Effector CD4-positive, alpha-beta T cell (primary cell): ENCODE measurements at places on chromosomes 11 and 22.

DNA sequence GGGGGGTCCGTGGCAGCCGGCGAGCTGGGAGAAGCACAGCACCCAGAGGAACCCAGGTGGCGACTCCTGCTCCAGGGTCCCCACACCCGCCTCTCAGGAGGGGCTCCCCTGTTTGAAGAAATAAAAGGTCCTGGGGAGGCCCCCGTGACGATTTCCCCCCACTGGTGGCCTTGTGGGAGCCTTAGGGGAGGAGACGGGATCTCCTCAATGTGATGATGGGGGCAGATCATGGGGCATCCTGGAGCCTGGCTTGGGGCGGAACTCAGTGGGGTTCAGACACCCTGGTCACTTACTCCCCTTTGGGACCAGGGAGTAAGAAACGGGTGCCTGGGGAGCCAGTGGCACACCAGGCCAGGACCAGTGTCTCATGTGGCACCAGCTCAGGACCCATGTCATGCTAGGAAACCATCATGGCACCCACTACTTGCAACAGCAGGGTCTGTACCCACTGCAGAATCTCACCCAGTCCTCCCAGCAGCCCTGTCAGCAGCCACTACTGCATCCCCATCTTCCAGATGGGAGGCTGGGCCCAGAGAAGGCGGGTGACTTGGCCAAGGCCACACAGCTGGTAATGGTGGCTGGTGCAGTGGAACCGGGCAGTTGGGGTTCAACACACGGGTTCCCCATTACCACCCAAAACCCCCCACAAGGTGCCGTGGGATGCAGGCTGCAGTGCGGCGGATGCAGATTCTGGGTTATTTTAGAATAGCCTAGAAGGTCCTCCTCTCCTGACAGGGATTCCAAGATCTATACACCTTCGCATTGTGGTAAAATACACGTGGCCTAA lies 130.7 kb downstream of the CTTN start:
- no peak for DNase-seq

DNA sequence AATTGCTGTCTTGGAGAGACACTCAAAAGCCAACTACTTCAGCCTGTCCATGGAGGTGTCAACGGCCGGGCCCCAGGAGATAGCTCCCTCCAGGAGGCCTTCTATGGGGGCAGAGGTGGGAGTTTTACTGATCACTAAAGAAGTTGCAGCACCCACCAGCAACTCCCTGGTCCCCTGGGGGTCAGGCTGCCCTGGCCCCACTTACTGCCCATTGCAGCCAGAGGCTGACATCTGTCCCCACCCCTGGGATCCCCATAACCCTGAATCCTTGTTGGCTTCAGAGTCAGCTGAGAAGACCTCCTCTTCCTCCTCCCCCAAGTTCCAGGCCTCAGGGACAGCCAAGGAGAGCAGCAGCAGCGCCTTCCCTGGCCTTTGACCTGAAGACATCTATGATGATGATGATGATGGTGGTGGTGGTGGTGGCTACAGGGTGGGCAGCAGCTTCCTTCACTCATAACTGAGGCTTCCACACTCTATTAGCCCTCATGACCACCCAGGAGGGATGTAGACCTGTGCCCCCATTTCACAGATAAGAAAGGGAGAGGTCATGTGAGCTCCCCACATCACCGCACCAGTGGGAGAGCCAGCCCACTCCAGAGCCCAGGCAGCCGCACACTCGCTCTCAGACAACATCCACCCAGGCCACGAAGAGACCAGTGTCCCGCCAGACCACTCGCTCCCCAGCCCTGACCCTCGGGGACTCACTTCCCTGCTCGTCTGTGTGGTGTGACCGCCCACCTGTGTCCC lies 43.8 kb upstream of the FGF3 start:
- DNase-seq = no peak

DNA sequence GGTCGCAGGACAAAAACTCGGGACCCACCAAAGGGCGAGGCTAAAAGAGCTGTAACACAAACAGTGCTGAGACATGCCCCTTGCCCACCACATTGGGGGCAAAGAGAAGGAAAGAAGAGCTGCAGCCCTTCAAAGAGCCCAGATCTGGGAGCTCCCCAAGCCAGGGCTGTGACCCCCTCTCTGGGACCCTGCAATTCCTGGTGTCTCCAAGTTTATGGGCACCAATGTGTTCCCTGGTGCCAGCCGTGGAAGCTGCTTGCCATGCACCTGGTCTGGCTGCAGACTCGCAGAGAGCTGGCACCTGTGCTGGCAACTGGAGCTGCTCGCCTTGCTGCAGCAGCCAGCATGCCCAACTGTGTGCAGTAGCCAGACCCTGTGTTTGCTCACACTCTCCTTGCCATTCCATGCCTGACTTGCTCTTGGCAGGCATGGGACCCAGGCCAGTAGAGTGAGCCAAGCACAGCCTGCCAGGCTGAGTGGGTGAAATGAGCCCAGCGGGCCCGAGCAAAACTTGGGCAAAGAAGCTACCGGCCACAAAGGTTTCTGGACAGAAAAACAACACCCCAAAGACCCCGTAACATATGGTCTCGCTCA lies 16.0 kb downstream of the RRP8 start:
- no peak for DNase-seq

- DNase-seq = no peak
These were observed 2.2 kb downstream of the NRXN2 start for GRCh38 chr11:64720640-64721358.

GRCh38 chr11:103525069-103525468 lies 415.8 kb downstream of the DYNC2H1 start:
- DNase-seq = no peak

DNA sequence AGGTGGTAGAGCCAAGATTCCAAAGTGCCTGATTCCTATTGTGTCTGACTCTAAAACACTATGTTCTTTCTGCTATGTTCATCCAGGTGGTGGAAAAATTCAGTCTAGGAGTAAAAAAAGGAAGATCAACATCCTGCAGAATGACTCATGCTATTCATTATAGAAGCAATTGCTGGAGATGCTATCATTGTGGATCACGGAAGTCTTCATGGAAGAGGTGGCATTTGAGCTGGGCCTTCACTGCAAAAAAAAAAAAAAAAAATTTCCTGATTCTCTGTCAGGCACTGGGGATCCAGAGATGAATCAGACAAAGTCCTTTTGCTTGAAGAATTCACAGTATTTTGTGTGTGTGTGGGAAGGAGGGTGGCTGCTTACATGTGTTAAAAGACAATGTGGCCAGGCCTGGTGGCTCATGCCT lies 1.4 kb upstream of the UVRAG start:
- DNase-seq = no peak

DNA sequence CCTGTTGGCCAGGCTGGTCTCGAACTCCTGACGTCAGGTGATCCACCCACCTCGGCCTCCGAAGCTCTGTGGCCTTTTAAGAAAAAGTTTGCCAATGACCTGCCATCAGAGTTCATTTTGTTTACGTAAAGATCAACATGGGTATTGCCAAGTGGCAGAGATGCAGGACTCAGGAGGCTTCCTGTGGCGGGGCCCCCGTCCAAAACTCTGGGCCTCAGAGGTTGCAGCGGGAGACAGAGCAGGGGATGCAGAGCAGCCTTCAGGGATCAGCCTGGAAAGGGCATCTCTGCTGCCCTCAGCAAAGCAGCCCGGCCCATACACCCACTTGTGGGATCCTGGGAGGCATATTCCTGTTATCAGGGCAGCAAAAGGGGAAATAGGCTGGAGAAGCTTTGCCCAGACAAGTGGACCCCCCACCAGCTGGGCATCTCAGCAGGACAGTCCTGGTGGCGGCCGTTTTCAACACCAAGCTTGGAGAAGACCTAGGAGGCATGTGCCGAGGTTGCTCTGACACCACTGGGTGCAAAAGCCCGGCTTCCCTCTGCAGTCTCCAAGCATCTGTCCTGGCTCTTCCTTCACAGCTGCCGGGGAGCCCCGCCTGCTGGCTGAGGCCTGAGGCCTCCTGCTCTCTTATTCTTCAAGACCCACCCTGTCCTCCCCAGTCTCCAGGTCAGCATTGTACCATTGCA lies 1152.4 kb downstream of the BRD1 start:
- DNase-seq = no peak

DNA sequence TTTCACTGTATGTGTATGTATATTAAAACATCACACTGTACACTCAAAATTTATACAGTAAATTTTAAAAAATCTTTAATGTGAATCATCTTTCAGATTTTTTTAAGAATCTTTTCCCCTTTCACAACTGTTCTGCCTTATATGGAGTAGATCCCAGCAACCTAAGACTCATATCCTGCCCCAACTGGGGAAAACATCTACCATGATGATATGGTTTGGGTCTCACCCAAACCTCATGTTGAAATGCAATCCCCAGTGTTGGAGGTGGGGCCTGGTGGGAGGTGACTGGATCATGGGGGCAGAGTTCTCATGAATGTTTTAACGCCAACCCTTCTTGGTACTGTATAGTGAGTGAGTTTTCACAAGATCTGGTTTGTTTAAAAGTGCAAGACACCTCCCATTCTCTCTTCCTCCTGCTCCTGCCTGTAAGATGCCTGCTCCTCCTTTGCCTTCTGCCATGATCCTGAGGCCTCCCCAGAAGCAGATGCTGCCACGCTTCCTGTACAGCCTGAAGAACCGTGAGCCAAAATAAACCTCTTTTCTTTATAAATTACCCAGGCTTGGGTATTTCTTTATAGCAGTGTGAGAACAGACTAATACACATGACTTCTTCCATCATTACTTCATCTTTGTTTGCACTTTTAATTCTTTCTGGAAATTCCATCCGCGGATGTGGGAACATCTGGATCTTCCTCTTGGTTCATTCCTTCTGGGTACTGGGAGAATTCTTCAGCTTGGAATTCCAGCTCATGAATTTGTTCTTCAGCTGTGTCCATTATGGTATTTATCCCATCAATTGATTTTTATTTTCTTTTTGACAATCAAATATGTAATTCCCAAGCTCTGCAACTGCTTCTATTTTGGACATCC lies 36.9 kb downstream of the LINC01488 start:
- no peak for DNase-seq

- no peak for DNase-seq
These were observed 50.1 kb upstream of the WNT11 start for GRCh38 chr11:76256448-76256847.

DNA sequence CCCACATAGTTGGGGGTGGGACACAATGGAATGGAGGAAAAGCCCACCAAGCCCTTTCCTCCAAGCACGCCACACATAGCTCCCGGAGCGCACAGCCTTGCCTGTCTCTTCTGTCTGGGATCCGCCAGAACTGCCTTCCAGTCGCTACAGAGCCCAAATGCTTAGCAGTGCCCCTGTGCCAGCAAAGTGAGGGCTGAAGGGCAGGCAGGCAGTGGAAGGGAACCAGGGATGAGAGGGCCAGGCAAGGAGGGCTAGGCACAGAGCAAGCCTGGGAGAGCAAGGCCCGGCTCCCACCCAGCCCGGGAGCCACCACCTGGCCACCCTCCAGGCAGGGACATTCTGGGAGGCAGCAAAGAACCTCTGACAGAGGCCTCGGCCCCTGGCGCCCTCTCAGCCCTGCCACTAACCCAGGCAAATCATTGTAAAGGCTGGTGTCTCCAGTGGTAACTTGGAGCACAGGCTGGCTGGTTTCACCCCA lies 32.5 kb downstream of the PPP2R1B start:
- no peak for DNase-seq

- no peak for DNase-seq
These were observed 2.5 kb downstream of the PANX1 start for GRCh38 chr11:94131047-94131717.

DNA sequence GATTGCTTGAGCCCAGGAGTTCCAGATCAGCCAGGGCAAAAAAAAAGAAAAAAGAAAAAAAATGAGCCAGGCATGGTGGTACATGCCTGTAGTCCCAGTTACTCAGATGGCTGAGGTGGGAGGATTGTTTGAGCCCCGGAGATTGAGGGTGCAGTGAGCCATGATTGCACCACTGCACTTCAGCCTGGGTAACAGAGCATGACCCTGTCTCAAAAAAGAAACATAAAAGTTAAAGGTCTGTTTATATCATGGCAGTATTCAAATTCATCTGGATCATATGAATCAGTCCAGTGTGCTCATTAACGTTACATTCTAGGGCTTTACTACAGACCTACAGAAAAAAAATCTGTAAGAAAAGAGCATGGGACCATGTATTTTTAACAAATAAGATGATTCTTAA lies 13.9 kb downstream of the HSD17B12 start:
- DNase-seq = no peak

- no peak for DNase-seq
These were observed 11.4 kb downstream of the DGAT2 start for GRCh38 chr11:75779960-75780359.

DNA sequence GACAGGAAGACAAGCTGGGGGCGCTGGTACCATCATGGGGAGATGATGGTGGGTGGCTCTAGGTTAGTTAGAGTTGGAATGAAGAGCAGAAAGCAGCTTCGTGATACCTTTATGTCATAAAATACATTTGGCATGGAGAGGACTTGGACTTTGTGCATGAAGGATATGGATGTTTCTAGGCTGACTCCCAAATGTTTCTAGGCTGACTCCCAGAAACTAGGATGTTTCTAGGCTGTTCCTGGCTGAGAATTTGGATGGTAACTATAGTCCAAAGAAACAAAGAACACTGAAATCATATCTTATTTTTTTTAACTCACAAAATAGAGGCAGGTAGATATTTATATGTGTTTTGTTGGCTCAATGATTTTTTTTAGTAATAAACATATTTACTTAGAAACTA lies 89.4 kb upstream of the VPREB1 start:
- no peak for DNase-seq

- DNase-seq = no peak
These were observed 26.2 kb upstream of the SHISAL1 start for GRCh38 chr22:44338906-44339305.

- no peak for DNase-seq
These were observed 20.3 kb upstream of the TENM4 start for GRCh38 chr11:79461144-79461543.

DNA sequence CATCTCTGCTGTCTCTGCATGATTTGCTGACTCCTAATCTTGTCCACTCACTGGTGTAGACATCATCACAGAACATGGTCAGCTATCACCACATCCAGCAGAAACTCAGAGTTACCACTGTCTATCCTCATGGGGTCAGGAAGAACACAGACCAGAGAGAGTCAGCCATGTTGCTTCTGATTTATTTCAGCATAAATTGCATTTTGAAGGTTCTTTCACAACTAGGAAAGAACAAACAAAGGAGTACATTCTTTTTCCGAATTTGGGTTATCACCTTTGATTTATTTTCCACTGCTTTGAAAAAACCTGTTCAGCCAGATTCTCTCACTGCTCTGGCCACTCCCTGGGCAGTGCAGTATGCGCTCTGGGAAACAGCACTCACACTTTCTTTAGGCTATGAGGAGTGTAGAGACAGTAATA lies 172.0 kb upstream of the MTMR2 start:
- no peak for DNase-seq

DNA sequence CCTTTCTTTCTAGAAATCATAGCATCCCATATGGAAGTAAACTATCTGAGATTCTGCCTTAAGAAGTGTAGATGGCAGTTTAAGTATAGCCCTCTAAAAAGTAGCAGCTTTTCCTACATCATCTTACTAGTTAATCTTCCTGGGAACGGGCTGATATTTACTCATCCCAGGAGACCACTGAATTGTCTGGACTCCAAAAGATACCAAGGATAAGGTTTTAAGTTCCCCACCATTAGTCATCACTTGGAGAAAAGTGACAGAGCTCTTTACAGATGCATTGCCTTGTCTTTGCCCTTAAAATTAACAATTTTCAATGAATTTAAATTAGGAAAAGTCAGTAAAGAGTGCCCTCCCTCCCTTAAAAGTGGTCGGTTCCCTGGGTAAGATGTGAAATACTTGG lies 129.5 kb downstream of the MAML2 start:
- DNase-seq = no peak

GRCh38 chr11:35621620-35622019 lies 3.4 kb downstream of the FJX1 start:
- DNase-seq = no peak
